ENCODE measurements at places on chromosomes 7 and 10.

DNA sequence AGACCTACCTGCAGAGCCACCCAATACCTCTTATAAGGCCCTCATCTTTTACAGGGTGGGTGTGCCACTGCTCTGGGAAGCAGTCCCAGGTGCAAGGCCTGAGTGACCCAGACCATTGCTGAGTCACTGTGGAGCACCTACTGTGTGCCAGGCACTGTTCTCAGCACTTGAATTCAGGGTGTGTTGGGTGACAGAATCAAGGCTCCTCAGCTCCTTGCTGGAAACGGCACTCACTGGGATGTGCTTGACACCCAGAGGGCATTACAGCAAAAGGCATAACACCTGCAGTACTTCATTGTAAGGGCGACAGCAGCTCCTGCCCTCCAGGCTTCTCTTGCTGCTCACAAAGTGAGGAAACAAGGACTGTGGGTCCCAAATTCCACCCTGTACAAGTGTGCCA, 7.1 kb downstream of the CAMK2B start:
- no peak for DNase-seq

DNA sequence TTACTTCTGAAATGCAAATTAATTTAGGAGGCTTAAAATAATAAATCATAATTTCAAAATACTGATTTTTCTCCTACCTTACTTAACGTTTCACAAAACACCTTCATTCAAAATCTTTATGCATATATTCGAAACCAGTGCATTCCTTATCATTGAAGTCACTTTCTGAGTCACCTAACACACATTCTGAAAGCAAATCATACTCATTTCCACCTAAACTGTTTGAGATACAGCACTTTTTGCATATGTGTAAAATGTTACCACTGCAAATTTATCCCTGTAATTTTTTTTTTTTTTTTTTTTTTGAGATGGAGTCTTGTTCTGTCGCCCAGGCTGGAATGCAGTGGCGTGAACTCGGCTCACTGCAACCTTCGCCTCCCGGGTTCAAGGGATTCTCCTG, 15.7 kb downstream of the PPP3CB start:
- no peak for DNase-seq

GRCh38 chr7:106485919-106486318, 175.0 kb downstream of the CCDC71L start:
- DNase-seq: no peak

DNA sequence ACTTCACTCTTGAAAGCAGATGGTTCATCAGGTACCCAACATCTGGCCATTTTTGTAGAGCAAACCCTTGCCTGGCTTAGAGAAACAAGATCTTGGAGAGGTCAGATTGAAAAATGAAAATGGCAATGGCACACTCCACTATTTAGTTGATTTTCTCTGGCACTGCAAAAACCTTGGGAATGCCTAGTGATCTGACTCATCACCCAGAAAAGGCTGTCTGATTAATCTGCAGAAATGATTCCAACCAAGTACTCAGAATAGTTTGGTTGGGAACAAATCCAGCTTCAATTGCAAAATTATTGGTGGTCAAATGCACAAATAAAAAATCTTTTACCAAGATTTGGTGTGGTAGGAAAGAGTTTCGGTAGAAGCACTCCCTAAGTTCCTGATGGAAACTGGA, 351.2 kb downstream of the PHTF2 start:
- DNase-seq: no peak

GRCh38 chr7:20797462-20798080, 10.9 kb upstream of the SP8 start:
- DNase-seq: no peak

GRCh38 chr7:155224116-155224811, 73.4 kb upstream of the INSIG1 start:
- DNase-seq: no peak

GRCh38 chr7:130366564-130366963, 13.7 kb upstream of the CPA1 start:
- DNase-seq: no peak

- no peak for DNase-seq
These were observed 564 bp downstream of the PDSS1 start for GRCh38 chr10:26697922-26698608.

- no peak for DNase-seq
These were observed 117.3 kb upstream of the TBX20 start for GRCh38 chr7:35371221-35371620.

DNA sequence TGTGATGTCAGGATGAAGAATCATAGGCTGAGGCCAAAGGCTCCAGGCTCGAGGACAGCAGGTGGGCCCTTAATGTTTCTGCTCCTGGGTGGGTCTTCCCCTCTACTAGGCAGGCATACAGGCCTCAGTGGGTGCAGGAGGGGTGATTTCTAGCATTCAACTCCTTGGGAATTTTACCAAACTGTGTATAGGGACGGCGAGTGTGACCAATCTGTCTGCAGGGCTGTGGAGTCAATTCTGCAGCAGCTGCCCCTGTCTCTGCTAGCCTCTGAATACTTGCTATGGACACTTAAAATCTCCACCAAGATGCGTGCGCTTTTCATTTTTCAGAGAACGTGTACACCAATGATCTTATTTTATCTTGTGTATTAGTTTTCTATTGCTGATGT, 115.5 kb downstream of the WDR11 start:
- DNase-seq: no peak
